ENCODE measurements at places on chromosomes 2 and 18. TPM values are rescaled to one million over a fixed set of nuclear protein-coding genes. Genes with fewer than 3 reads are reported as not detected.
A peak's percentile ranks its signal among the peaks of the same experiment; 100 is the strongest.

REG3G gene
- not detected for total RNA-seq

DNA sequence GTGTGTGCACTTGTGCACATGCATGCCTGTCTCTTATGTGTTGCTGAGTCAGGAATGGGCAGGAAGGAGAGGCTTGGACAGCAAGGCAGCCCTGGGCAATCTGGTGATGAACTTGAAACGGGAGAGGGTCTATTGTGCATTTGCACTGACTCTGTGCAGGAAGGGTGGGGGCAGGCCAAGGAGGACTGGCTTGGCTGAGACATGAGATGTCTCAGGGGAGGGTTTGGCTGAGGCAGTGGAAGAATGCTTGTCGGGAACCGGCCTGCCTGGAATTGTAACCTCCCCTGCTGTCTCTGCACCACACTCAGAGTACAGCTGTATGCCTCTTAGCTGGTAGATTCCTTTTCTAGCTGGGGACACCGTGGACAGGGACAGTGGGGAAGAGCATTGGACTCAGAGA, 176.1 kb upstream of the TNP1 start:
- DNase-seq: peak; percentile 50

- no peak for DNase-seq
These were observed 92.0 kb downstream of the LTBP1 start for GRCh38 chr2:33038799-33039198.

DNA sequence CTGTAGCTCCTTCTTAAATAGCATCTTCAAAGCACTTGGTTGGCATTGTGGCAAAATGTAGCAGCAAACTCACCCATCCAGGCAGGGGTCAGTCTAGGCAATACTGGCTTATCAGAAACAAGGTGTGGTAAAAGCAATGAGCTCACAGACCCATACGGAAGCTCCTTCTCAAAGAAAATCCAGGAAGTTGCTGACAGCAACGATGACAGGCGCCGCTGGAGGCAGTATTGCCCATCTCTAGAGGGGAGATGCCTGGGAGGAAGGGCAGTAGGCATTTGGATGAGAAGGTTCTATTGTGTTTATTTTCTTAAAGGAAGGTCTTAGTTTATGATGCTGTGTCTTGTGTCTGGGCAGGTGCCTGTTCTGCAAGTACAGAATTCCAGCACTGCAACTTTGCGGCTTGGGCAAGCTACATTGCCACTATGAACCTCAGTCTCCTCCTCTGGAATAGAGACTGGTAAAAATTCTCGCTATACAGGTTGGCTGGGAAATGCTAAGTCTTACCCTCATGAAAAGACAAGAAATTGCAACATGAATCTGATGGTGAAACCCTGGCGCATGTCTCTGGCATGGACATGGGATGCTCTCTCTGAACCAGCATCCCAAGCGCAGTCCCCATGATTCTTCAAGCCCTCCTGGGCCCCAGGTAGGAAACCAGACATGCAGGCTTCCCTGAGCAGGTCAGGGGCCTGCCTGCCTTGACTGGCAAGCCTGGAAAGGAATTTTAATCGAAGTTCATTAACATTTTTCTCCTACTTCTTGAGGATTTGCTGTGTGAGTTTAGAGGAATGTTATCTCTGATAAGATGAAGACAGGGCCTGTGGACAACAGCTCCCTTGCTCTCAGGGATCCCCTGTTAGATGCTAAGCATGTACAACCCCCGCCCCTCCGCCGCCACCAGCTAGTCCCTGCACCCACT, 156.0 kb downstream of the TFCP2L1 start:
- DNase-seq: no peak

CDH19 gene
- total RNA-seq: 4.1 TPM

GRCh38 chr2:26002632-26003310, 20.5 kb upstream of the KIF3C start:
- DNase-seq: no peak

All from uterus (tissue), 4 donors.